ENCODE measurements at places on chromosomes 7 and 10.

DNA sequence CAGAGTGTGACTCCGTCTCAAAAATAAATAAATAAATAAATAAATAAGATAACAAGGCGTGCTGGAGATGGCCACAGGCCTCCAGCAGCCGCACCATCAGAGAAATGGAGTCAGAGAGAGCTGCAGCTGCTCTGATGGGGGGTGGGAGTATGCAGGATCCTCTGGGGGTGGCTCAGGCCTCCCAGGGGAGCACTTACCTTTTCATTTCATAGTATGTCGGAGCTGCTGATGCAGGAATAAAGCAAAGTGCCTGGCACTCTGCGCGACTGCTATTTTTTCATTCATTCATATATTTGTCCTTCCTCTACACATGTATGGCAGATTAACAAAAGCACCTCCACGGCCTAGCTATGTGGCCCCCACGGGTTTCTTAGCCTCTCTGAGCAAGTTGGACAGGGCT lies 175.9 kb downstream of the CUX1 start:
- no peak for DNase-seq

DNA sequence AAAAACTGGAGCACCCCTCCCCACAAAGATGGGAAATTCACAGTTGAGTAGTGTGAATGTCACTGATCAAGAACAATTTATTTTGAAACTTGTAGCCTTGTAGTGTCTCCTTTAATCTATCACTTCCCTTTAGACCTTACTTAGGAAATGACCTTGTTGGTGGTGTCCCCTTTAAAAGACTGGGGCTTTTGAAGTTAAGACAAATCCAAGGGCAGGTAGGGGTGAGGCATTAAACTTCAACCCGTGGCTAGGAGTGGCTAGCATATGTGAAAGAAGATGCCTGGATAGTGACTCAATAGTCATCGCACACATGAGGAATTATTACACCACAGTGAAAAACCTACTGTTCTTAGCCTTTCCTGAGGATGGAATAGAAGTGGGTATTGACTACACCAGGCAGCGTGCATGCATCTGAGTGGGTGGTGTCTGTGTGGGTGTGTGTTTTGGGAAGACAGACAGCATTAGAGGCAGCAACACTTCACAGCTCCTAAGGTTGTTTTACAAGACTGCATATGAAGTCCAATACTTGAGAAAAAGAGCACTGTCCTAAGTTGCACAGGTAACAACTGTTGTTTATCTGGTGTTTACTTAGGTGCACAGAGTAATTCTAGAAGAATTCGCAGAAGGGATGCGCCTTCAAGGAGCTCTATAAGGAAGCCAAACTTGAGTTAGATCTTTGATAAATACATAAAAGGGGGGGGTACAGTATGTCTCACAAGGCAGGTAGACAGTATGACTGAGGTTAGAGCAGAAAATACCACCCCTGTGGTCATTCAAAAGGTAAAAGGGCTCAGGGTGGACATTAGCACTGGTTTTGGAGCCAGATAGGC lies 32.9 kb downstream of the ABLIM1 start:
- no peak for DNase-seq

GRCh38 chr7:128387216-128388144 lies 22.3 kb downstream of the IMPDH1 start:
- peak; percentile 80 for DNase-seq

- no peak for DNase-seq
Observed at GRCh38 chr10:47079204-47079580, 168.0 kb downstream of the PTPN20 start.

GRCh38 chr7:128160296-128160695 lies 80.8 kb upstream of the LEP start:
- DNase-seq, result no peak

- DNase-seq, result no peak
Observed at GRCh38 chr7:66418537-66418936, 210.1 kb upstream of the KCTD7 start.

DNA sequence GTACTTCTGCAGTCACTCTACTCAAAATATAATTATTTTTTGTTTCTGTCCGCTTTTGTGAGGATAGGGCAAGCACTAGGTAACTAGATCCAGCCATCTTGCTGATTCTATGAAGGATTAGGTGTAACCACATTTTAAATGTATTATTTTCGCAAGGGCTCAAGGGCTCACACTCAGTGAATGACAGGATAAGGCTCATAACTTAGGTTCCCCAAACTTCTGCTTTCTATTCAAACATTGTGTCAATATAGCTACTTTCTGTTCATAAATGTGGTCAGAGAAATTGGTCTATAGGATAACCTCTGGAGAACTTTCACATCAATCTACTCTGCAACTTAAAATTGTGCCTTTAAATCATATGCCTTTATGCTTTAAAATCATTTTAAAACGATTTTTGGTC lies 1141.2 kb downstream of the SORCS1 start:
- DNase-seq, result no peak

DNA sequence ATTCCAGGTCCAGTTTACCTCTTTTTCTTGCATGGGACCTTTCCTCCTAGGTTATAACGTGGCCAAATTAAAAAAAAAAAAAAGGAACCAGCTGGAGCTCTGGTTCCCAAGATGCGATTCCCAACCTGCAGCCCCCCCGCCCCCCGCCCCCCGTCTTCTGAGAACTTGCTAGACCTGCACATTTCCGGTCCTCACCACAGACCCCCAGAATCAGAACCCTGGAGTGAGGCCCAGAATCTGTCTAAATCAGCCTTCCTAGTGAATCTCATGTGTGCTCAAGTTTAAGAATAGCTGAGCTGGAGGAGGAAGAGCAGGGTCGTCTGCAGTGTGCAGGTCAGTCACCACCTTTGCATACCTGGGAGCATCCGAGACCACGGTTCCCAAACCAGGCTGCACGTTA lies 144.2 kb downstream of the KLF6 start:
- no peak for DNase-seq

DNA sequence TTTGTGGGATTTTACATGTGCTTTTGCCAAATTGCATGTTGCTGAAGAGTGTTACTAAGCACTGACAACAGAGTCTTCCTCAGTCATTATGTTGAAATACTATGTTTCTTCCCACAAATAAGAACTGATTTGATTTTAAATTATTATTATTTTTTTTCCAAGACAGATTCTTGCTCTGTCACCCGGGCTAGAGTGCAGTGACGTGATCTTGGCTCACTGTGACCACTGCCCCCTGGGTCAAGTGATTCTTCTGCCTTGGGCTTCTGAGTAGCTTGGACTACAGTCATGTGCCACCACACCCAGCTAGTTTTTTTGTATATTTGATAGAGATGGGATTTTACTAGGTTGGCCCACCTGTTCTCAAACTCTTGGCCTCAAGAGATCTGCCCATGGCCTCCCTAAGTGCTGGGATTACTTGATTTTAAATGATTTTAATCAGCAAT lies 42.3 kb downstream of the MINPP1 start:
- DNase-seq, result no peak

DNA sequence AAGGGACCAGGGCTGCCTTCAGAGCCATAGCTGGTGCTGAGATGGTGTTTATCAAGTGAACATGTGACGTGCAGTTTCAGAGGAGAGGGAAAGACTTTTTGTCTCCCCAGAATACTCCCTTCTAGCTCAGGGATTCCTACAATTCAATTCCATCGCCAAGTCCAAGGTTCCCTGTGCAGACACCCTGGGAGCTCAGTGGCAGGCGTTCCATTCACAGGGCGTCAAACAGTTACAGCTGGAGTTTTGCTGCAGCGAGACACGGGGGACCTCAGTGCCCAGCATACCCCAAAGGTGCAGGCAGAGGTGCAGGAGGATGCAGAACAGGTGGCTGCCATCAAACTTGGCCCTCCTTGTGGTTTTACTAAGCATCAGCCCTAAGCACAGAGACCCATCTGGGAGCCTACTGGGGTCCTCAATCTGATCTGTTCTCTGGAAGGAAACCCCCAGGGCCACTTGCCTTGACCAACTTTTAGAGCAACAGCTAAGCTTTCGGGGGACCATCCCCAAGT lies 846 bp upstream of the CALML5 start:
- DNase-seq, result no peak

- DNase-seq, result no peak
Observed at GRCh38 chr10:106960812-106961211, 203.7 kb downstream of the SORCS1 start.
